ENCODE measurements at places on chromosomes 7 and 10.

DNA sequence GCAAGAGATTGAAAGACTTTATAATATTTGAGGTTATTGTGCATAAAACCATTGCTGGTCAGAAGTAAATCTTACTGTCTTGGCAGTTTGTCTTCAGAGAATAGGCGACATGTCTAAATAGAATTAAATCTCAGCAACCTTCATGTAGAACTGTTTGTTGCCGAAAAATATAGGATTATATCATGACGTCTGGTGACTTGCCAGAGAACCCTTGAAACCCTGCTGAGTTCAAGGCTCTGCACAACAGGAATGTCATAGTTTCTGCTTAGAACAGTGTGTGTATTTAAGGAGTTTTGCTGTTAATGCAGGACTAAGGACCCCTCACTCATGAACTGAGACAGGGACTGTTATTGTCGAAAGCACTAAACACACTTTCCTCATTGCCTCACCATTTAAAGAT, 206.4 kb upstream of the ETV1 start:
- no peak for DNase-seq

DNA sequence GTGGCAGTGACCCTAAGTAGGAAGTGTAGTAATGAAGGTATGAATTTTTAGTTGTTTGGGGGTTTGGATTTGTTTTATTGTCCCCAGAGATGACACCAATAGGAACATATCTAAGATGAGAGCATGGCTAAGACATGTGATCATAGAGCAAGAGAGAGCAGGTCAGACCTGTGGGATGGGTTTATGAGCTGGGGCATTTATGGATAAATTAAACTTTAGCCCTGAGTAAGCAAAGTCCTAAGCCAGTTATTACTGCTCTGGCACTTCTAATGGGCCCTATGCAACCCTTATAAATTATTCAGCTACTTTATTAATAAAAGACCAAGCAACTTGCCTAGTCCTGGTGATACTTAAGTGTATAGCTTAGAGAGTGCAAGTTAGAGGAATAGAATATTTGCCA, 85.1 kb downstream of the LRRC4 start:
- DNase-seq, result no peak

- no peak for DNase-seq
Measured at GRCh38 chr7:26284995-26285632, 6.5 kb upstream of the SNX10 start.

DNA sequence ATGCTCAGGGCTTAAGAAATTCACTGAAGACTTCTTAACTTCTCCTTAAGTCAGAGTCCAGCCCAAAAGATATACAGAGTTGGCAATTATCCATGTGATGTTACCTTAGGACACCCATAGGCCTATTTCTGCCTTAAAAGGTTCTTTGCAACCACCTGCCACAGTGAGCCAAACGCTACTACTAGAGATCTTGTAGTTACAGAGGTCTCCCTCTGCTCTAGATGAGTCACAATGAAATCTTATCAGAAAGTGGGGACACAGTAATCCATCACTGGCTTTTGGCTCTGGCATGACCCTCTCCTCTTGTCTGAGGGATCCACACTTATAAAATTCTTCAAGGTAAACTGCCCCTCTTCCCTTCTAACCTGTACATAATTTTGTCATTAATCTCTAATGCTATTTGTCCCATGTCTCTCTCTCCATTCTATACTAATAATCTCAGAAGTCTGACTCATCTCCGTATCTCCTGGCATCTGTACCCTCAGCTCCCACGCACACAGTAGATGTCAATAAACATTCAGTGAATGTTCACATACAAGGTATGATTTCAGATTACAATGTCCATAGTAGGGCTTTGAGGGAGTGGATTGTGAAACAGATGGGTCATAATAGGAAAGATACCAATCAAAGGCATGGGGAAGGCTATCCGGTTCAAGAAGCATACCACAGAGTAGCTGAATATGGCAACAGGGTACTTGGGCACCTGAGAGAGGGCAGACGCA, 112.1 kb downstream of the SGMS1 start:
- DNase-seq, result no peak

Measured in fibroblast of skin of right biceps (primary cell).